ENCODE measurements at places on chromosomes 5 and 9. TPM values are rescaled to one million over a fixed set of nuclear protein-coding genes. Genes with fewer than 3 reads are reported as not detected.

GRCh38 chr9:108666240-108666784 lies 189.5 kb downstream of the ACTL7B start:
- no peak for DNase-seq

DNA sequence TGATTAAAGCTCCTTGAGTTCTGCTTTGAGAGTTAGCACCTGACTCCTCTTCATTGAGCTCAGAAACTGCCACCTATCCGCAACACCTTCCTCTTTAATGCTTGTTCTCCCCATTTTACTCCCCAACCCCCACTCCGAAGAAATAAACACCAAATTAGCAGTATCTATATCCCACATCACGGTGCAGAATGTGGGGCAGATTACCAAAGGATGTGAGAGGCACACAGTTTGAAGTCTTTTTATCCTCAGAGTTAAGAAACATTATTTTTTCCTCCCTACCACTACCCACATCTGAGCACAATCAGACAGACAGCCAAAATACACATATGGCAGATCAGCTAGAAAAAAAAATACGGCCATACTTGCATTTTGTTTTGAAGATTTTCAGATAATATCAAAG lies 26.1 kb upstream of the IL7R start:
- no peak for DNase-seq

- DNase-seq = no peak
These were observed 84.8 kb downstream of the SLC25A46 start for GRCh38 chr5:110823571-110823970.

GFI1B gene
- not detected for total RNA-seq

Data from neural crest cell (in vitro differentiated cells).